Hematopoietic multipotent progenitor cell (in vitro differentiated cells): ENCODE measurements at places on chromosomes 4 and X.

- DNase-seq: no peak
These were observed 6.8 kb downstream of the MMAA start for GRCh38 chr4:145625677-145626622.

GRCh38 chr4:48634688-48635308 is 144.7 kb downstream of the ZAR1 start:
- no peak for DNase-seq

GRCh38 chr4:33470805-33471204 is 2750.6 kb downstream of the PCDH7 start:
- DNase-seq: no peak

DNA sequence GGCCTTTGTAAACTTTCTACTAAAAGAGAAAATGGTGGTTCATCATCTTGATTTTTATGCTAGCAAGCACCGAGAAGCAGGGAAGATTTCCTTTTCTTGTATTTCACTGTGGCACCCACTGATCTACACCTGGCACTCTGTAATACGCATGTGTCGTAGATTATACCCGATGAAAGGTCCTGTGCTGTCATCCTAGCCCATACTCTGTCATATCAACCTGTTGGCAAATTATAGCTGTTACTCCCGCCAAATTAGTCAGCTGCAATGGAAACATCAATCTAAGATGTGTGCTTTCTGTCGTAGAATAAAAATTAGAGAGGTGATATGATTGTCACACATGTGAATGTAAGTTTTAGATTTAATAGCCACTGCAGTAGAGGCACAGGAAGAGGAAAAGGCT is 263.4 kb upstream of the PITX2 start:
- DNase-seq: no peak

GRCh38 chr4:24640366-24640765 is 56.0 kb upstream of the DHX15 start:
- DNase-seq: no peak

DNA sequence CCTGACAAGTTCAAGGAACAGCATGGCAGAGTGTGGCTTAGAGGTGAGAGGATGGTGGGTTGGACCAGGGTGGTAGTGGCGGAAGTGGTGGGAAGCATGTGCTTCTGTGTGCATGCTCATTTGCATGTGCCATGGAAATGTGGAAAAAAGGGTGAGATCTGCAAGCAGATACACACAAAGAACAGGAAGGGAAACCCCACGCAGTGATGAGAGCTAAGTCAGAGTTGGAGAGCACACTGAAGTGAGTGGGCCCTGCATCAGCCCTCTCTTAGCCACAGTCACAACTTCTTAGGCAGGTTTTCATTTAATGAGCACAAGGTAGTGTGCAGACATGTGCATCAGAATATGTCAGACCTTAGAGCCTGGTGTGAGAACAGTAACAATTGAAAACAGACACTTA is 483.8 kb downstream of the AFF2 start:
- no peak for DNase-seq

GRCh38 chr4:36208893-36209473 is 35.3 kb downstream of the ARAP2 start:
- DNase-seq: no peak
